ENCODE measurements at places on chromosomes 11 and 22. TPM values are rescaled to one million over a fixed set of nuclear protein-coding genes. Genes with fewer than 3 reads are reported as not detected.

The NTM gene
- not detected for total RNA-seq

The ARFGAP2 gene
- total RNA-seq: 111 TPM

The BAIAP2L2 gene
- total RNA-seq: 0.32 TPM

The TSGA10IP gene
- total RNA-seq: not detected

The APOA5 gene
- not detected for total RNA-seq

The SLC15A3 gene
- total RNA-seq: 2.0 TPM

The GNAZ gene
- 0.75 TPM for total RNA-seq

The FAM83F gene
- 0.39 TPM for total RNA-seq

The OR51B2 gene
- total RNA-seq: not detected

The C22orf31 gene
- total RNA-seq: not detected

The OR10D3 gene
- total RNA-seq: not detected

The MS4A6E gene
- total RNA-seq: not detected

The MYBPC3 gene
- total RNA-seq: not detected

All from activated T-helper 1 cell treated with anti-CD3 and anti-CD28 coated beads, Interleukin-12 subunit alpha, Interleukin-12 subunit beta, Interleukin-2, Interleukin-4 antibody, amounts not matched to agents 30 ng/mL and 10 ng/mL and 1 ng/mL, durations not matched to agents 14 hours and 24 hours and 36 hours (primary cell).